ENCODE measurements at places on chromosomes 5 and 9.

DNA sequence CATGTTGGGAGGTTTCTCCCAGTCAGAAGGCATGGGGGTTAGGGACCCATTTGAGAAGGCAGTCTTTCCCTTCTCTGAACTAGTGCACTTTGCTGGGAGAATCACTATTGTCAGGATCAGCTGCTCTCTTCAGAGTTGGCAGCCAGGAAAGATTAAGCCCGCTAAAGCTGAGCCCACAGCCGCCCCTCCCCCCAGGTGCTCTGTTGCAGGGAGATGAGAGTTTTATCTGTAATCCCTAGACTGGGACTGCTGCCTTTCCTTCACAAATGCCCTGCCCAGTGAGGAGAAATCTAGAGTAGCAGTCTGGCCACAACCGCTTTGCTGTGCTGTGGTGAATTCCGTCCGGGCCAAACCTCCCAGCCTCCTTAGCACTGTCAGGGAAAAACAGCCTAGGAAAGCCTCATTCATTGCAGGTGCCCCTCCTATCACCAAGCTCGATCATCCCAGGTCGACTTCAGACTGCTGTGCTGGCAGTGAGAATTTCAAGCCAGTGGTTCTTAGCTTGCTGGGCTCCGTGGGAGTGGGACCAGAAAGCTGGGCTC lies 69.8 kb downstream of the CNTLN start:
- H3K27ac ChIP-seq: no peak overlapping the region
- no peaks in the 10 kb centered on the region for H3K27me3 ChIP-seq
- H3K4me3 ChIP-seq: no peak overlapping the region
- no peaks in the 10 kb centered on the region for H3K36me3 ChIP-seq
- DNase-seq: no peak

DNA sequence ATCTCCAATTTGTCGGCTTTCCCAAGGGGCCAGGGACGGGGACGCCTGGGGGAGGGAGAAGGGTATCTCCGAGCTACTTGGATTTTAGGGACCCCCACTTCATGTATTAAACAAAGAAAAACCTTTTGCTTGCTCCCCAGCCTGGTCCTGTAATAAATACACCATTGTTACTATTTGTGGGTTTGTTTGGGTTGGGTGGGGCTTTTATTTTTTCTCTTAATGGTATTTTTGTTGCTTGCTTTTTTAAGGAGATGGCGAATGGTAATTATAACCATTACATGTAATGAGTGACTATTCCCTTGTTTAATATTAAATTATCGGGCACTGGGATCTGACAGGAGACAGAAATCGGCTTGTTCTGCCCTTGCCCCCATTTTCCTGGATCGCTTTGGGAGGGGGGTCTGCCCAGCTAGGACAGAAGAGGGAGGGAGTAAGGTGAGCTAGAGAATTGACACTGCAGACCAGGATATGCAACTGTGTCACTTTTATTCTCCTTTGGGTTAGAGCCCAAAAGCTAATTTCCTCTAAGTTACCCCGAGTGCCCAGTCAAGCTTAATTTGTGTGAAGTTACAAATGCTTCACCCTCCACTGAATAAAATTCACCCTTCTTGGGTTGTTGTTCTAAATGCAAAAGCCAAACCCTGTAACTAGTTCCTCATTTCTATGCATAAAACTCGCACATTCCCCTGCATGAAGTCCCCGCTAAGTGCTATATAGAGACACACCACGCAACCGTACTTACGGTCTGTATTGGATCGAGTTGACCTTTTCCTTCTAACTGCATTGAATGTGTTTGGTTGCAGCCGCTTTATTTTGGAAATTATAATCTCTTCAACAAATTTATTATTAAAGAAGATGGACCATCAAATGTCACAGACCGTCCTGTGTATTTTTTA lies 1.6 kb upstream of the ZNF608 start:
- H3K36me3 ChIP-seq: no peaks in the 10 kb centered on the region
- peak overlapping the region; percentile 47 for H3K4me3 ChIP-seq
- H3K27ac ChIP-seq: no peak overlapping the region
- H3K27me3 ChIP-seq: peaks cover 12% of the 10 kb centered on the region

DNA sequence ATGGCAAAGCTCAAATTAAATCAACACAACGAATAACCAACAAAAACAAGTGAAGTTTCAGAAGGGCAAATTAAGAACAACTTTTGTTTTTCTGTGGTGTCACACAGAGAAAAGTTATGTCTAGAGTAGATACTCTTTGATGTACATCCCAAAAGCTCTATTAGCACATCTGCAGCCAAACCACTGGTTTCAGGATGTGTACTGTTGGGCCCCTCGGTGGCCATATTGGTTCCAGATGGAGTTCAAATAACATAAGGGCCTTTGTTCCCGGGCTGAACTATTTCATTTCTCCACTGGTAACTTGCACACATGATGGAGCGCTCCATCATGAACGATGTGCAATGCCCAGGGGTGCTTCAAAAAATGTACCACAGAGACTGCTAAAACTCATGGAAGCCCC lies 126.1 kb downstream of the SEMA5A start:
- H3K36me3 ChIP-seq: no peaks in the 10 kb centered on the region
- H3K4me3 ChIP-seq: no peak overlapping the region
- no peak overlapping the region for H3K27ac ChIP-seq
- H3K4me1 ChIP-seq: no peaks in the 10 kb centered on the region
- H3K27me3 ChIP-seq: no peaks in the 10 kb centered on the region

GRCh38 chr5:166980666-166981065 lies 1310.8 kb upstream of the WWC1 start:
- no peaks in the 10 kb centered on the region for H3K4me1 ChIP-seq
- peaks cover 5% of the 10 kb centered on the region for H3K27me3 ChIP-seq
- no peak overlapping the region for H3K27ac ChIP-seq
- H3K36me3 ChIP-seq: no peaks in the 10 kb centered on the region
- H3K4me3 ChIP-seq: no peak overlapping the region

DNA sequence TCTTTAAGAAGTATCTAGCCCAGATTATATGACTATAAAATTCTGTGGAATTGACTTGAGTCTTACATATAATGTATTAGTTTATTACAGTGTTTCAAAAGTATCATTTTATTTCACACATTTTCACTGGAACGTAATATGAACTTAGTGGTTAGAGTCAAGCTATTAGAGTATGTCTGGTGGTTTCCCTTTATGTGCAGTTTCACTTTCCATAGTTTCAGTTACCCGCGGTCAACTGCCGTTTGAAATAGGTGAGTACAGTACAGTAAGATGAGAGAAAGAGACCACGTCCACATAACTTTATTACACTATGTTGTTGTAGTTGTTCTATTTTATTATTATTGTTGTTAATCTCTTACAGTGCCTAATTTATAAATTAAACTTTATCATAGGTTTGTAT lies 50.5 kb downstream of the COMMD10 start:
- H3K27me3 ChIP-seq: no peaks in the 10 kb centered on the region
- DNase-seq: no peak
- H3K4me3 ChIP-seq: no peak overlapping the region

- no peak overlapping the region for H3K27ac ChIP-seq
- no peaks in the 10 kb centered on the region for H3K4me1 ChIP-seq
- no peak for DNase-seq
- H3K27me3 ChIP-seq: peaks cover 10% of the 10 kb centered on the region
- H3K36me3 ChIP-seq: no peaks in the 10 kb centered on the region
- no peak overlapping the region for H3K4me3 ChIP-seq
These were observed 85.5 kb downstream of the ADGRV1 start for GRCh38 chr5:90644132-90644531.

- DNase-seq: no peak
- no peak overlapping the region for H3K27ac ChIP-seq
- no peaks in the 10 kb centered on the region for H3K27me3 ChIP-seq
- no peaks in the 10 kb centered on the region for H3K36me3 ChIP-seq
- H3K4me3 ChIP-seq: no peak overlapping the region
These were observed 52.4 kb downstream of the FANCC start for GRCh38 chr9:95264954-95265615.

DNA sequence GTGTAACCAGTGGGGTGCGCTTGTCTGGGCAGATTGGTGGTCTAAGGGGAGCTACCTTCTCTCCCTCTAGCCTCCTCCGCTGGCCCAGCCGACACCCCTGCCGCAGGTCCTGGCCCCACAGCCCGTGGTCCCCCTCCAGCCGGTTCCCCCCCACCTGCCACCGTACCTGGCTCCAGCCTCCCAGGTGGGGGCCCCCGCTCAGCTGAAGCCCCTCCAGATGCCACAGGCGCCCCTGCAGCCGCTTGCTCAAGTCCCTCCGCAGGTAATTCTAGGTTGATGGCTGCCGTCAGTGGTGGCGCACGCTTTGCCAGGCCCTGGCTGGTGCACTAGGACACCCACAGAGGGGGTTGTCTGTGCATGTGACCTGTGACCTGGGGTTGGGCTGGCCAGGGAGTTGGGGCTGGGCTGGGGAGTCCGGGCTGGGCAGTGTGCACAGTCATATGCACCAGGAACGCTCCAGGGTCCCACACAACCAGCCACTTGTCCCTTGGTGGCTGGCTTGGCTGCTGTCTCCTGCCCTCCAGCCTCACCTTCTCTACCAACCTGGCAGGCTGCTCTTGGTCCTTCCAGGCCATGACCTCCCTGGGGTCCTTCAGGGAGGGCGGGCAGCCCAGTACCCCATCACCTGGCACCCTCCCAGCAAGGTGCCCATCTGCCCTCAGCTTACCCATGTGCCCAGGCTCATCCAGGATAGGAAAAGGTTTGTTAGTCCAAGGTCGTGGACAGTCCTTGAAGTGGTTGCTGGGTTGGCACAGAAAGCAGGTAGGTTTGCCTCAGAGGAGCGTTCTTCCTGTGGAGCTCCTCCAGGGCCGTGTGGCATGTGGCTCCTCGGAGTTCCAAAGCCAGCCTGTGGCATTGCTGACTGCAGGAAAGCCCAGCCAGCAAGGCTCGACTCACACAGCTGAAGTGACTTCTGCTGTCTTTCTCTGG lies 73.2 kb downstream of the WNK2 start:
- H3K4me1 ChIP-seq: no peaks in the 10 kb centered on the region
- H3K27ac ChIP-seq: no peak overlapping the region
- no peaks in the 10 kb centered on the region for H3K36me3 ChIP-seq
- DNase-seq: no peak
- peaks cover 2% of the 10 kb centered on the region for H3K27me3 ChIP-seq
- no peak overlapping the region for H3K4me3 ChIP-seq

DNA sequence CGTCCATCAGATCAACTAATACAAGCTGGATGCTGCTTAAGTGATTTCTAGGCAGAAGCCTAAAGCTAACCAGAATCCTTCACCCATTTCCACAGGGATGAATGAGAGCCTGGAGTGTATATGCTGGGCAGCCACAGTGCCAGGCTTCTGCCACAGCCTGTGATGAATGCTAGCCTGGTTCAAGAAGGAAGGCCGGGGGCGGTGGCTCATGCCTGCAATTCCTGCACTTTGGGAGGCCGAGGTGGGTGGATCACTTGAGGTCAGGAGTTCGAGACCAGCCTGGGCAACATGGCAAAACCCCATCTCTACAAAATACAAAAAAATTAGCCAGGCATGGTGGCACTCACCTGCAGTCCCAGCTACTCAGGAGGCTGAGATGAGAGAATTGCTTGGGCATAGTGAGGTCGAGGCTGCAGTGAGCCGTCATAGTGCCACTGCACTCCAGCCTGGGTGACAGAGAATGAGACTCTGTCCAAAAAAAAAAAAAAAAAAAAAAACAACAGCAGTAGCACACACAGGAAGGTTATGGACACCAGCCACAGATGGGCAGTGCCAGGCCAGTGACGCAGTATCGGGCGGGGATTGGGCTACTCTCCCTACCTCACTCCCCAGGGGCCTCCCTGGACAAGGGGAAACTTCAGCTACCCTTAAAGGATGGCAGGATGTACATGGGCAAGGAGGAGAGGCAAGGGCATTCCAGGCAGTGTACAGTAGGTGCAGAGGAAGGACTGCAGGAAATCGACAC lies 23.1 kb upstream of the HMCN2 start:
- H3K4me3 ChIP-seq: peak overlapping the region; percentile 81
- peak overlapping the region; percentile 75 for H3K27ac ChIP-seq
- no peak for DNase-seq
- H3K27me3 ChIP-seq: no peaks in the 10 kb centered on the region

- no peaks in the 10 kb centered on the region for H3K27me3 ChIP-seq
- no peak overlapping the region for H3K27ac ChIP-seq
- peaks cover 12% of the 10 kb centered on the region for H3K36me3 ChIP-seq
- peak overlapping the region; percentile 3 for H3K4me3 ChIP-seq
- H3K4me1 ChIP-seq: peaks cover 5% of the 10 kb centered on the region
These were observed 26.6 kb upstream of the POMT1 start for GRCh38 chr9:131475956-131476776.

GRCh38 chr9:137339045-137339907 lies 37.2 kb upstream of the NRARP start:
- peaks cover 3% of the 10 kb centered on the region for H3K36me3 ChIP-seq
- no peak overlapping the region for H3K27ac ChIP-seq
- no peak overlapping the region for H3K4me3 ChIP-seq
- no peaks in the 10 kb centered on the region for H3K27me3 ChIP-seq

GRCh38 chr5:89034588-89034987 lies 151.6 kb upstream of the MEF2C start:
- DNase-seq: no peak
- H3K4me3 ChIP-seq: no peak overlapping the region
- no peaks in the 10 kb centered on the region for H3K4me1 ChIP-seq
- no peak overlapping the region for H3K27ac ChIP-seq
- H3K36me3 ChIP-seq: no peaks in the 10 kb centered on the region
- no peaks in the 10 kb centered on the region for H3K27me3 ChIP-seq

DNA sequence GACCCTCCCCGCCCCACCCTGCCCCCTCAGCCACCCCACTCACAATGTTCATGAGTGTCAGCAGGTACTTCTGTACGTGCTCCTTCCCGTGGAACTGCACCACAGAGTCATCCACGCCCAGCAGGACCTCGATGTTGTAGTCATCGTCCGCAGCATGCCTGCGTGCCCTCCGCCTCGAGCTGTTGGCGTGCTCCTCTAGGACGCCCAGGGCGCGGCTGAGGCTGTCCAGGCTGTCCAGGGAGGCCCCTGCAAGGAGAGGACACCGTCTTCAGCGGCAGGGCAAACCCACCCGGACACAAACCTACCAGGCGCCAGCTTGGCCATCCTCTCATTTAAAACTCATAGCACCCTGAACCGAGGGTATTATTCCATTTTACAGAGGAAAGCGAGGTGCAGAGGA lies 137.8 kb downstream of the ADAMTS2 start:
- no peaks in the 10 kb centered on the region for H3K36me3 ChIP-seq
- no peaks in the 10 kb centered on the region for H3K4me1 ChIP-seq
- no peak overlapping the region for H3K27ac ChIP-seq
- H3K4me3 ChIP-seq: no peak overlapping the region
- peaks cover 15% of the 10 kb centered on the region for H3K27me3 ChIP-seq

GRCh38 chr5:153700940-153701339 lies 210.5 kb downstream of the GRIA1 start:
- no peaks in the 10 kb centered on the region for H3K4me1 ChIP-seq
- H3K27me3 ChIP-seq: no peaks in the 10 kb centered on the region
- no peak overlapping the region for H3K27ac ChIP-seq
- H3K4me3 ChIP-seq: no peak overlapping the region
- H3K36me3 ChIP-seq: no peaks in the 10 kb centered on the region
- DNase-seq: no peak

- H3K27me3 ChIP-seq: no peaks in the 10 kb centered on the region
- H3K4me1 ChIP-seq: peaks cover 9% of the 10 kb centered on the region
- no peak overlapping the region for H3K27ac ChIP-seq
- peaks cover 2% of the 10 kb centered on the region for H3K36me3 ChIP-seq
- no peak overlapping the region for H3K4me3 ChIP-seq
These were observed 14.2 kb downstream of the NDUFAF2 start for GRCh38 chr5:60959156-60959555.
